Keratinocyte (primary cell): ENCODE measurements at places on chromosomes 12 and 14.

DNA sequence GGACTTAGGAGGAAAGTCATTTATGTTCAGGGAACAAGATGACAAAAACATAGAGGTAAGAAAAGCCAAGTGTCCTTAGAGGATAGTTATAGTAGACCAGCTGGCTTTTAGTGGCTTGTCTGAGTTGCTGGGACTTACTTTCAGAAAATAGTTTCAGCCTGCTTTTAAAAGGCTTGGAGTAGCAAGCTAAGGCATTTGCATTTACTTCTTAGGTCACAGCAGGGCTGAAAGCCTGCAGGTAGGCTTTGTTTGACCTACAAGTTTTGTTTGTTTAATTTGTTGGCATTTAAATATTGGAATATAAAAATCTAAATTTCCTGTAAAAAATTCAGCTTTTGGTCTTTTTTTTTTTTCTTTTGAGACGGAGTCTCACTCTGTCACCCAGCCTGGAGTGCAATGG lies 5.1 kb downstream of the ACSS3 start:
- no peak for DNase-seq

- no peak for DNase-seq
These were observed 910 bp upstream of the WASHC4 start for GRCh38 chr12:105106621-105107020.

DNA sequence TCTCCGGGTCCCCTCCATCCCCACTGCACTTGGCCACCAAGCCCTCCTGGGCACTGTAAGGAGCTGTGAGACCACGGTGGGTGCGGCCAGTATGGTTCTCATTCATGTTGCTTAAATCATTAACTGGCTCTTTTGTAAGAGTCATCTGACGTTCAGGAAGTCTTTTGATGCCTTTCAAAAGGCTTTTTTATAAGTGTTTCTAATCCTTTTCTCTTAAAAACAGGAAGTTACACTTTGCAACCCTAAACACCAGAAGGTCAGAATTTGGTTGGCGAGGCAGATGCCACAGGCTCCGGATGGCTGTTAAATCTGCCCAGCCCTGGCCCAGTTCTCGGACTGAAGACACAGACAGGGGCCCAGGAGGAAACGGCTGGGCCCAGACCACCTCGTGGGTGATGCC lies 26.1 kb upstream of the DIO3 start:
- DNase-seq, result no peak

DNA sequence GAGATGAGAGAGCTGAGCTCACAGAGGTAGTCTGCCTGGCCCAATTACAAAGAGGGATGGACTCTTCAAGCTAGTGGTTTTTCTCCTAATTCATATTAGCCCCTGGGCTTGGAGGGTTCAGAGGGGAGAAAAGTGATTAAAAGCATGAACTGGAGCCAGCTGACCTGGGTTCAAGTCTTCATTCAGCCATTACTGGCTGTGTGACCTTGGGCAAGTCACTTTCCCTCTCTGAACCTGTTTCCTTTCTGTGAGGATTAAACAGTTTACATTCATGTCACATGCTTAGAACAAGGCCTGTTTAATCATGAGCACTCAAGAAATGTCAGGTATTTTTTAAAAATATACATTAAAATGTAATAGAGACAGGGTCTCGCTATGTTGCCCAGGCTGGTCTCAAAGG lies 7.2 kb upstream of the POP5 start:
- no peak for DNase-seq

DNA sequence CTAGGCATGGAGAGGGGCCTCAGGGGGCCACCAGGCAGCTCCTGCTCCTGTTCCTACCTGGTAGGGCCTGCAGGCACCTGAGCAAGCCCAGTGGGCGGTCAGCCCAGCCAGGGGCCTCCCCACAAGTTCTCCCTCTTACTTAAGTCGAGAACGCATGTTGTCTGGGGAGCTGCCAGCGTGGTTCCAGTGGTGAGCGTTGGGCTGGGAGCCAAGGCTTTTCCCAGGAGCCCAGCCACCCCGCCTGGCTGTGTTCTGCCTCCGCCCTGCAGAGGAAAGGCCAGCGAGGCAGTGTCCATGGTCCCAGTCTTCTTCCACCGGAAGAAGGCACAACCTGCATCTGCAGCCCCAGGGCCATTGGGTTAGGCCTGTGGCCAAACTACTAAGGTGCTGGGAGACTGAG lies 1.4 kb downstream of the C14orf180 start:
- DNase-seq, result no peak

- no peak for DNase-seq
These were observed 113.8 kb downstream of the RIMBP2 start for GRCh38 chr12:130602251-130602650.

DNA sequence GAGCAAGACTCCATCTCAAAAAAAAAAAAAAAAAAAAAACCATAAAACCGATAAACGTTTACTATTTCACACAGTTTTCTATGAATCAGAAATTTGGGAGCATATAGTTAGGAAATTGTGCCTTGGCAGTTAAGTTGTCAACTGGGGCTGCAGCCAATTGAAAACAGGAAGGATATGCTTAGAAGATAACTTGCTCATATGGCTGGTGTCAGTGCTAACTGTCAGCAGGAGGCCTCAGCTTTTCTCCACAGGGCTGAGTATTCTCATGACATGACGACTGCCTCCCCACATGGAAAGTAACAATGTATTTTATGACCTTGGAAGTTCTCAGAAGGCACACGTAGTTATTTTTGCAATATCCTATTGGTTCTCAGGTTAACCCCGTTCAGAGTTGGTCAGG lies 29.6 kb upstream of the OR5AU1 start:
- DNase-seq, result no peak

DNA sequence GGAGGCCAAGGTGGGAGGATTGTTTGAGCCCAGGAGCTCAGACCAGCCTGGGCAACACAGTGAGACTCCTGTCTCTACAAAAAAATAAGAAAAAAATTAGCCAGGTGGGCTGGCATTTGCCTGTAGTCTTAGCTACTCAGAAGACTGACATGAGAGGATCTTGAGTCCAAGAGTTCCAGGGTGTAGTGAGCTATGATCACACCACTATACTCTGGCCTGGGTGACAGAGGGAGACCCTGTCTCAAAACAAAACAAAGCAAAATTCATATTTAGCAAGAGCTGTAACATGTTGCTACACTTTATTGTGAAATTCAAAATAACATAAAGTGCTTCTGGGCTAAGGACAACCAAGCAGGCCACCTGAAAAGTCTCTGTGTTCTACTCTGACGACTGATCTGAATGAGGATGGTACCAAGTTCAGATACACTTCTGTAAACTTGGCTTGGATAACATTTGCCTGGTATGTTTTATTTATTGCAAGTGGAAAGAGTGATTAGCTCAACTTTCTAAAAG lies 11.6 kb upstream of the STRN3 start:
- DNase-seq, result no peak

- DNase-seq, result no peak
These were observed 10.5 kb downstream of the ARHGEF25 start for GRCh38 chr12:57621497-57622292.

DNA sequence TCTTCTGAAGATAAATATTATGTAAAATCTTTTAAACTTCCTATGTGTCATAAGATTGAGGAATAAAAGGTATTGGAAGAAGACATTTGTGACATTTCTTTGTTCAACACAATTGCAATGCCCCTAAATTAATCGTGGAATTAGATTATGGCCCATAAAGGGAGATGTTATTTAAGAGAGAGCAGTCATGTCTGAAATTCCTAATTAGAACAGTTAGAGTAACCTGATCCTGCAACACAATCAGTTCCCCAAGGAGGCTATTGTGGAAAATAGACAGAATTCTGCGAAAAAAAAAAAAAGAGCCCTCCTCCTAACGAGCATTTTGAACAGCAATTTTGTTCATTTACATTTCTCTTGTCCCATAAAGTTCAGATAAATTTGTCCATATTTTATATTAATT lies 339.5 kb downstream of the PAWR start:
- DNase-seq, result no peak

- DNase-seq, result no peak
These were observed at the start of gene MMP14 for GRCh38 chr14:22836301-22837113. Gene MMP14 (plus strand): TSS chr14:22836585. CDS start chr14:22836818, 233 bp downstream.

GRCh38 chr14:94679106-94679810 lies 67.1 kb downstream of the SERPINA3 start:
- DNase-seq, result no peak

DNA sequence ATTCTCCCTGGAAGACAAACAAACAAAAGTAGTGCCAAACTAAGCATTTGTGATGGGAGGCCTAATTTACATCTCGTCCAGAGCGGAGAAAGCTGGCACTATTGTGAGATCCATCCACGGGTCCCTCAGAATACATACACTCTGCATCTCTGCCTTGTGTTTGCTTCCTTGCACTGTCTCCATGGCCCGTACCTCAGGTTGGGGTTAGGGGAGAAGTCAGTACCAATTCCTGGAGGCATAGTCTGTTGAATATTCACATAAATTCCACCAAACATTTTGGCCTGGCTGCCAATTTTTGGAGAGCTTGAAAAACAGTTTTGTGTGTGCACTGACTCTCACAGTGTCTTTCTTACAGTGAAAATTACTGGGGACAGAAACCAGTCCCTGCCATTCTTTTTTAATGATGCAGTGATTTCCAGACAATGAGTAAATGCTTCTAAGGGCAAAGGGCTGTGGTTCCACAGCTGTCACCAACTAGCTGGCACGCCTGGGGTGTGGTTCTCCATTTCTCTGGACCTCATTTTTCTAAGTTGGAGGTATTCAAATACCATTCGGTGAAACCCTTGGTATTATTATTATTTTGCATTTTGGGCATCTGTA lies 119.7 kb upstream of the HIF1A start:
- DNase-seq, result no peak

DNA sequence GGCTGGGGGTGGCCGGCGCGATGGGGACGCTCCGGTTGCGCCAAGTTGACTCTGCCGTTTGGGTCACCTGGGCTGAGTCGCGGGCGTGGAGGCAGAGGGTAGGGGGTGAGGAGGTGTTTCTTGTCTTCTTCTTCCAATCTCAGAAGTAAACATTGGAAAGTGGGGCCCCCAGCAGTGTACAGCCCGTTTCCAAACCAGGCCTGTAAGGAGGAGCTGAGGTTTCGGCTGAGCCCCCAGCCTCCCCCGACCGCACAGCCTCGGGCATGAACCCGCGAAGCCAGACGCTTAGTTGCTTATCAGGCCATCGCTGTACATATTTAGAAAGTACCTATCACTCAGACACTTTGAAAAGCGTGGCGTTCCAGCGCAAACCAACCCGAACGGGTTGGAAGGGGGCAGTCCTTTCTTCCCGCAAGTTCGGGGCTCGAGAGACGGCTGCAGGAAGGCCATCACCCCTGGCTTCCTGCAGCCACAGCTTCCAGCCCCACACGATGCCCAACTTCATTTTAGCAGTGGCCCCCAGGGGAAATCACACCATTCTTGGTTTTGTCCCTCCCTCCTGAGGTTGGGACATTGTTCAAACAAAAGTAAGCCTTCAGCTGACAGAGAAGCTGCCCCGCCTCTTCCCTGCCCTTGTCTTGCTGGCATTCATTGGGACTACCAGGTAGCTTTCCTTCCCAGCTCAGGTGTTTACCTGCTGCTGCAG lies 164.1 kb downstream of the ZFP36L1 start:
- DNase-seq, result no peak

DNA sequence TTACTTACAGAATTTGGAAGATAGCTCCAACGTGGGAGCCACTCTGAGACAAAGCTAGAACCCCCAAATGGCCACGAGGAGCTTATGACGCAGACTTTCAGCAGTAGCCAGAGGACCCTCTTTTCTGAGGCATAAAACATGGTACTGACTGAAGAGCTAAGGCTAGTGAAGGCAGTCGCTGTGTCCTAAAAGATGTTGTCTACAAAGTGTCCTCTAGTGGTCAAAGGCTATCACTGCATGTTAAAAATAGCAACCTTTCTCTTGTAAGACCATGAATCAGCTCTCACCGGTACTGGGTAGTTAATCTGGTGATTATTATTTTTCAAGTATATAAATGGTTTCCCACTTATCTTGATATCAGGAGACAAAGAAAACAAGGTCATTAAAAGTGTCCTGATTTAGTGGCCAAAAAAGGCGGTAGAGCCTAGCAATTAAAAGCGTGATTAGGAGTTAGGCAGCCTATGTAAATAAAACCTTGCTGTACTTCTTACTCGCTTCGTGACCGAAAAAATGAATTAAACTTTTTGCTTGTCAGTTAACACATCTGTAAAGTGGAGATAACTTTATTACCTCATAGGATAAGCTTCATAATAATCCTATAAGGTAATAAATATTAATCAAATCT lies 47.0 kb upstream of the LGR5 start:
- DNase-seq, result peak; percentile 45

DNA sequence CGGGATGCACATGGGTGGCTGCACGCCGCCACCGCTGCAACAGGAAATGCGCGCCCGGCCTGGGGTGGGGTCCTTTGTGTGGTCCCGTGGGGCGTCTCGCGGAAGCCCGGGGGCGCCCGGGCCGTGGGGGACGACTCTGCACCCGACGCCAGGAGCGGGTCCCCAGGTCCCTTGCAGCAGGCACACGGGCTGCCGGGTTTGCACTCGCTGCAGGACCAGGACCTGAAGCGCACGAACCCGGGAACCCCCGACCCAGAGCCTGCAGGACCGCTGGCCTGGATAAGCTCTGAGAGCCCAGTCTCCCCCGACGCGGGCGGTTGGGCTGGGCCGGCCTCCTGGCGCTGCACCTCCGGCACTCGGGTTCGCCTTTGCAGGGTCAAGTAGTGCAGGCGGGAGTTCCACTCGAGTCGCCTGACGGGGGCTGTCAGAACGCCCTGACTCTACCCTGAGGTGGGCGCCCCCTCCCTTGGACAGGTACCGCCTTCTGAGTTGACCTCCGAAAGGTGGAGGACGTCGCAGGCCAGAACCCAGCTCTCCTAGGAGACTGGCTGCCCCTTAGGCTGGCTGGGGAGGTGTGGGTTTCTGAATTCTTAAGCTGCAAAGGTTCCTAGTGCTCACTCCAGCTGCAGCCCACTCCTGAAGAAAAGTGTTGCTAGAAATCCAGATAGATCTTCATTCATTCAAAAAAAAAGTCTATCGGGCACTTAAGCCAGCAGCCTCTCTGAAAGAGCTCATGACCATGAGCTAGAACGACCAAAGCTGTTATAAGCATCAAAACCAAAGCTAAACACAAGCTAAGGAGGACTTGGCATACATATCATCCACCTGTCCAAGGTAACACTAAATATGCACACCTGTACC lies 68.0 kb downstream of the RNF34 start:
- DNase-seq, result no peak

GRCh38 chr12:124730455-124730932 lies 133.2 kb downstream of the SCARB1 start:
- DNase-seq, result no peak

DNA sequence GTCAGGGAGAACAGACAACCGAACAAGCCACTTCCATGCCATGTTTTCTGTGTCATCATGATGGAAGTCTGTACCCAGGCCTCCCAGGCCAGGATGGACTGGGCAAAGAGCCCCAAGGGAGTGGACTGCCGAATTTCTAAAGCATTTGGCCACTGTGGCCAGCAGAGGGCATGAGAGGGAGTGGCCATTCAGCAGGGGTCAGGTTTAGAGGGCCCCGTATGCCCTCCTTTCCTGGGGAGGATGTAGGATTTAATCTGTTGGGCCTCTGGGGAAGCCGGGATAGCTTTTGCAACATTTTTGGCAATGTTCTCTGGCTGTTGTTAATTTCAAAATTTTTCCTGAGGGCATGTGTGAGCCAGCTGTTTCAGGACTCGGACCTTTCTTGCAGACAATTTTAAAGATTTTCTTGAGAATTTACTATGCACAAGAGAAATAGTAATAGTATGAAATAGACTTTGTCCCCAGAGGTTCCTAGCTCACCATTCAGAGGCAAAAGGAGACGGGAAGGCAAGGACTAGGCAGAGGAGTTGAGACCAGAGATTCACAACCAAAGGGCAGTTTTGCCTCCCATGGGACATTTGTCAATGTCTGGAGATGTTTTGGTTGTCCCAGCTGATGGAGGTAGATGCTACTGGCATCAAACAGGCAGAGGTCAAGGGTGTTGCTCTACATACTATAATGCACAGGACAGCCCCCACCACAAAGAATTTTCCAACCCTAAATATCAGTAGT lies 18.0 kb downstream of the ACACB start:
- no peak for DNase-seq
